ENCODE measurements at places on chromosomes 3 and 15. TPM values are rescaled to one million over a fixed set of nuclear protein-coding genes. Genes with fewer than 3 reads are reported as not detected.

ECE2 gene
- not detected for total RNA-seq

EPB42 gene
- not detected for total RNA-seq

RFC4 gene
- 79.5 TPM for total RNA-seq

TMEM212 gene
- not detected for total RNA-seq

IP6K1 gene
- total RNA-seq = 37.4 TPM

ANKRD63 gene
- not detected for total RNA-seq

RASGRF1 gene
- total RNA-seq = not detected

EIF4E3 gene
- 66.2 TPM for total RNA-seq

CPLX3 gene
- total RNA-seq = 0.25 TPM

Measured in T-helper 2 cell treated with Interferon-gamma antibody and Interleukin-4, amounts not matched to agents 100 ng/mL and 5 ng/mL, for 36 hours (primary cell).